Activated effector memory CD4-positive, alpha-beta T cell treated with Interleukin-2 at 50 U/mL for 16 hours (primary cell): ENCODE measurements at places on chromosomes 1 and 21.

GRCh38 chr1:42737257-42737656 lies 2.8 kb downstream of the CLDN19 start:
- no peak for DNase-seq

DNA sequence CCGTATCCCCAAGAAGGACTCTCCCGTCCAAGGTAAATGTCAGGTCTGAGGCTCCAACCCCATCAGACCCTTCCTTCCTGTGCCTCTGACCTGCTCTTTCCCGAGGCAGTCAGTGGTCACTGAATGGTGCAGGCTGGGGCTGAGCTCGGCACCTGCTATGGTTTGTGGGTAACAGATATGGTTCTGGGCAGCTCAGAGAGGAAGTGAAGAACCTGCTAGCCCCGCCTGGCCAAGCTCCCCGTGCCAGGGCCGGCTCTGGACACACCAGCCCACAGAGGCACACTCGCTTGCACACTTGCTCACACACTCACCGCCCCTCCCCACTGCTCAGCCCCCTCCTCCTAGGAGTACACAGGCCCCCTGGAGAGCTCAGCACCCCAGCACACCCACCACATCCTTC lies 16.4 kb downstream of the NCMAP start:
- DNase-seq, result no peak

GRCh38 chr1:13900583-13900982 lies 200.6 kb downstream of the PRDM2 start:
- DNase-seq, result no peak

- no peak for DNase-seq
Measured at GRCh38 chr1:118340928-118341910, 156.2 kb upstream of the SPAG17 start.
